ENCODE measurements at places on chromosomes 1 and 21.

DNA sequence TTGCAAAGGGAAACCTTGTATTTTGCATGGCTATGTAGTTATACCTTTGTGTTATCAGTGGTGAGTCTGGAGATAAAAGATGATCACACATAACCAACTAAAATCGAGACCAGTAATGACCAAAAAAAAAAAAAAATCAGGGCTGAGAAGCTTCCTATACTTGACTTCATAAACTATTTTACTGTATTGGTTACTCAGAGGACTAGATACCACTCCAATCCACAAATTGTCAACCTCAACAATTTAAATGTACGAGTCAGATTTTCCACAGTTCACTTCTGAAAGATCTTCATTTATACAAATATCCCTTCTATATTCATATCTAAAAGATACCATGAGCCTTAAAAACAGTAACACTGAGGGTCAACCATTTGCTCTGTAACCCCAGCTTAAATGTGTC, 71.7 kb downstream of the NRIP1 start:
- DNase-seq, result no peak

GRCh38 chr1:116854716-116855115, 55.0 kb upstream of the PTGFRN start:
- DNase-seq, result no peak

DNA sequence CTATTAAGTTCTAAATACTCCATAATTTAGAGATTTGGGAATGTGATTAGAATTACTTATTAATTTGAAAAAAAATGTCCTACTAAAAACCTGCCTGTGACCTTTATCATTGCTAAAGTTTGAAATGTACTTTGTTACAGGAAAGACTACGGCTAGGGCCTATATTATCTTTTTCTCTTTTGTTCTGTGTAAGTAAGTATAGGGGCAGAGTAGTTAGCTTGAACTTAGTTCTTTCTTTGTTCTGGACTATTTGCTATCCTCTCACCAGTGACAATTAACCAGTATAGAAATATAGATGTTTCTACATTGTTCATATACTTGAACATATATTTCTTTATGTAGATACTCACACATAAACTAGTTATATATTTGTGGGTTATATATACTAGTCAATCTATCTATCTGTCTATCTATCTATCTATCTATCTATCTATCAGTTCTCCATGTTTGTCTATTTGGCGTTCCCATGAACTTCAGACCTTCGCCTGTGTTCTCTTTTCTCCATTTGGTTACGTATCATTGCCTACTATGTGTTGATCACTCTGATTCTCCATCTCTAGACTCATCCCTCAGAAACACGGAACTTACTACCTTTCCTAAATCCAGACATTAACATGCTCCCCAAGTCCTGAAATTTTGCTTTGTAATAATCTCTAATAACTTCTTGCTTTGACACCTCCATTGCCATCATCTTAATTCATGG, 3.3 kb downstream of the PTPRC start:
- no peak for DNase-seq

- DNase-seq, result no peak
Measured at GRCh38 chr1:192260076-192260475, 56.7 kb upstream of the RGS21 start.

- DNase-seq, result no peak
Measured at GRCh38 chr1:43425045-43425444, 28.7 kb downstream of the HYI start.

GRCh38 chr1:234906654-234907053, 222.0 kb downstream of the TOMM20 start:
- no peak for DNase-seq

- DNase-seq, result no peak
Measured at GRCh38 chr1:34746101-34746500, 8.7 kb upstream of the GJB5 start.

DNA sequence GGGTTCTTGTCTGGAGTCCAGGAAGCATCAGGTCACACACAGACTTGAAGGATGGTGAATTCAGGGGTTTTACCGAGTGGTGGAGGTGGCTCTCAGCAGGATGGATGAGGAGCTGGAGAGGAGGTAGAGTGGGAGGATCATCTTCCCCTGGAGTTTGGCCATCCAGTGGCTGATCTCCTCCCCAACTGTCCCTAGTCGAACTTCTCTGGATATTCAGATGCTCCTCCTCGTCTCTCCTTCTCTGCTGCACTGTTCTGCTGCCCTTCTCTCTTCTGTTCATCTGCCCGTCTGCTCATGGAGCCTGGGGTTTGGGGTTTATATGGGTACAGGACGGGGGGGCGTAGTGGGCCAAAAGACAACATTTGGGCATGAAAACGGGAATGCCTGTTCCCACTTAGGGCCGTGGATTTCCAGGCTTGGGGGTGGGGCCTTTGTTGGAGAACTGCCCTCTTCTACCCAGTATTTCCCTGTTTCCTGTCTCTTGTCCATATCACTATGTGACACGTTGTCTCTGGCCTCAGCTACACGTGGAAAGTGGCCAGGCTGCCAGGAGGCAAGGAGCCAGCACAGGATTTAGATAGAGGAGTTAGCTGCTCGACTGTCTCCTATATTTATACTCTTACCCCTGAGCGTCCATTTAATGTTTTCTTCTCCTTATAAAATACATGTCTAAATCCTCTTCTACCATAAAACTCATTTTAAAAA, 76.7 kb downstream of the SIPA1L2 start:
- DNase-seq, result no peak

DNA sequence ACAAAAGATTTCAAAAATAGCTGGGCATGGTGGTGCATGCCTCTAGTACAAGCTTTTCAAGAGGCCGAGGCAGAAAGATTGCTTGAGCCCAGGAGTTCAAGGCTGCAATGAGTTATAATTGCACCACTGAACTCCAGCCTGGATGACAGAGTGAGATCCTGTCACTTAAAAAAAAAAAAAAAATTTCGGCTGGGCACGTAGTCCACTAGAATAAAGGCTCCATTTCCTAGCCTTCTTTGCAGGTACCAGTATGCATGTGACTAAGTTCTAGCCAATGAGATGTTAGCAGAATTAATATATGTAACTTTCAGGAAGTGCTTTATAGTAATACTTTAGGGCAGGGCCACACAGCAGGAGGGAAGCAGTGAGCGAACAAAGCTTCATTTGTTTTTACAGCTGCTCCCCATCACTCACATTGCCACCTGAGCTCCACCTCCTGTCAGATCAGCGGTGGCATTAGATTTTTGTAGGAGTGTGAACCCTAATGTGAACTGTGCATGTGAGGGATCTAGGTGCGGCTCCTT, 28.8 kb upstream of the SYDE2 start:
- DNase-seq, result no peak

GRCh38 chr1:7510389-7510931, 260.6 kb upstream of the VAMP3 start:
- no peak for DNase-seq

- DNase-seq, result no peak
Measured at GRCh38 chr1:160657250-160657781, 10.5 kb upstream of the SLAMF1 start.

DNA sequence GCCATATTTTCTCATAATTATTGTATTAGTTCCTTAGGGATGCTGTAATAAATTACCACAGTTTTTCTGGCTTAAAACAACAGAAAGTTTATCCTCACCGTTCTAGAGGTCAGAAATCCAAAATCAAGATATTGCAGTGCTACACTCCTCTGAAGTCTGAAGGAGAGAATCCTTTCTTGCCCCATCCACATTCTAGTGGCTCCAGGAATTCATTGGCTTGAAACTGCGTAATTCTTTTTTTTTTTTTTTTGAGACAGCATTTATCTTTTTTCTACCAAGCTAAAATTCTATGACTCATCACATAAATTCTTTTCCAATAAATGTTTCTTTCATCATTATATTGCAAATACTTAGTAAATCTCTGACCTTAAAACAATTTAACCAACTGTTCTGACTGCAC, 451.0 kb upstream of the RGS18 start:
- no peak for DNase-seq

DNA sequence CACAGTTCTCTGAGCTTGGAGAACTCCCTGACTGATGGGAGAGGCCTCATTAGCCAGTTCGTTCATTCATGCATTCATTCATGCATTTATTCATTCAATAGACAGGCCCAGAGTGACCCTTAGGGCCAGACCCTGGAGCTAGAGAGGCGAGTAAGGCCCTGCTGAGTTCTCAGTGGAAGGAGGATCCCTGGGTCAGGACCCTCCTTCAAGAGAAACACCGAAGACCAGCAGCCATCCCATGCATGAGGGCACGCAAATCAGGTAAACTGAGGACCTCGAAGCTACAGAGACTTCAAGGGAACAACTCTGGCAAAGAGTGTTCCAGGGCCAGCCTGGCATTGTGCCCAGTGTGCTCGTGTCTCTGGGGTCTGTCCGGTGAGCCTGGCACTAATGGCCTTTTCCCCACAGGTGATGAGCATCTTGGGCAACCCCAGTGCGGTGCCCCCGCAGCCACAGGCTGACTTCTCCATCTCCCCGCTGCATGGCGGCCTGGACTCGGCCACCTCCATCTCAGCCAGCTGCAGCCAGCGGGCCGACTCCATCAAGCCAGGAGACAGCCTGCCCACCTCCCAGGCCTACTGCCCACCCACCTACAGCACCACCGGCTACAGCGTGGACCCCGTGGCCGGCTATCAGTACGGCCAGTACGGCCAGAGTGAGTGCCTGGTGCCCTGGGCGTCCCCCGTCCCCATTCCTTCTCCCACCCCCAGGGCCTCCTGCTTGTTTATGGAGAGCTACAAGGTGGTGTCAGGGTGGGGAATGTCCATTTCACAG, 104.8 kb downstream of the PAX7 start:
- no peak for DNase-seq

- DNase-seq, result no peak
Measured at GRCh38 chr1:966135-966703, at the start of gene PLEKHN1. PLEKHN1 (plus strand) TSS chr1:966482; CDS start chr1:966532, 50 bp downstream.

GRCh38 chr1:25620211-25620610, 3.6 kb downstream of the MAN1C1 start:
- DNase-seq, result no peak

DNA sequence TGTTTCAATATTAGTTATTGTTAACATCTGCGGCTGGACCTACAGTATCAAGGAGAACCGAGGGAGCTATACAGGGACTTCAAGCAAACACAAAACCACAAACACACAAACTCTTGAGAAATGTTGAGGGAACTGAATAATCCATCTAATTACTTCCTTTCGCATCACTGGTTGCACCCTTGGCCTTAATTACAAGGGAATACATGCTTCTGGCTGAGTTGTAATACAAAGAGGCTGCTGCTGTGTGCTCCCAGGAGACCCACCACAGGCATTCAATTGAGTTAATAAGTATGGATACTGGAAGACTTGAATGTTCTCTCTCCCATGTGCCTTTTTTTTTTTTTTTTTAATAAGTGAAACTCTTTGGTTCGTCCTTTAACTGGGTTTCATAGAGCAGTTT, 16.8 kb upstream of the SMYD2 start:
- peak; percentile 46 for DNase-seq
